DMS 273 treated with DMSO at 0.1 percent for 48 hours (cell line): ENCODE measurements at places on chromosomes 6 and 20.

- DNase-seq: no peak
These were observed 92.9 kb upstream of the MC3R start for GRCh38 chr20:56155625-56156024.

DNA sequence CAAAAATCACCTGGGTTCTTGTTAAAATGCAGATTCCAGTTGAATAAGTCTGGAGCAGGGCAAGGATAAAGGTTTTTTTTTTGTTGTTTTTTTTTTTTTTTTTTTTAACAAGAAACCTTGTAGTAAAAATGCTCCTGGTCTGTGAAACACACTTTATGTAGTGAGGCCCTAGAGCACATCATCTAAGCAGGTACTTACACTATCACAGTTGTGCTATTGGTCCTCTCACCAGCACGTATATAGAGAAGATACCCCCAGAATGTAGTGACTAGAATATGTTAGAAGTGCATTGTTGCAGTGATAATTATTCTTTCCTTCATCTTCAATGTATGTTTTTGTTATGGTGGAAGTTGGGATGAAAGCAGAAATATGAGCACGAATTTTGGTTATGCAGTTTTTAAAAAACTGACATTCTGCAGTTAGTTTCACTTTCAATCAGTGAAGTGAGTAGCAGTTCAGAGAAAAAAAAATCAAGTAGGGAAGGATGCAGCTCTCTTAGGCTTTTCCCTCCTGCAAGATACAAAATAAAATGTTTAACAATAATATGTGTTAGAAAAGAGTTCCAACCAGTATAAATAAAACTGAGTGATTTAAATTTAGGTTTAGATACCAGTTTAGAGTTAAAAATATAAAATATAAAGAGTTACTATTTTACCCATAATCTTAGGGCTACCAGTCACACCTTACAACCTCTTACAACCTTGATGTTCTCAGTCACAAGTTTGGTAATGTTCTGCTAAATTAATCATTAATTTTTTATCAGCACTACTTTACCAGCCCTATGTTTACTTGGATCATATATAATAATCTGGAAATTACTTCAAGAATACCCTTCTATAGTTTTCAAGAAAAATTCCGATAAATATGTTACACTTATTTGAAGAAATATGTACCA lies 9.2 kb upstream of the DEFB113 start:
- DNase-seq: no peak

DNA sequence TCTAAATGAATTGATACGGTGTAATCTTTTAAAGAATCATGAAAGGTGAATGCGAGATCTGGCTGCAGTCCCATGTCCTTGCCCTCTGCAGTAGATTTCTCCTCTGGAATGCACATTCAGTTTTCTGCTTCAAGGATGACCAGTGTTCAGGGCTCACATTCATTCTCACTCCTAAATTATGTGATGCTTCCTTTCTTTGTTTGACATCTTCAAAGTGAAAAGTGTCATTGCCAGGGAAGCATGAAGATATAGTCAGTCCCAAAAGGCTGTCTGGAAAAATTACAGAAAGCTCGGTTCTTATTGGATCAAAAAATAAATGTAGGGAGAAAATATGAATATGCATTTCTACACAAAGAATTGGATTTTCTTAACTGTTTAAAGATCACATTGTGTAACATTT lies 395.6 kb downstream of the NKAIN2 start:
- no peak for DNase-seq

- peak; percentile 50 for DNase-seq
These were observed at the start of gene PLCB4 for GRCh38 chr20:9068841-9069663. PLCB4 (plus strand) TSS chr20:9069087; CDS start chr20:9307815, 238,728 bp downstream.

- no peak for DNase-seq
These were observed 17.3 kb downstream of the PPP1R10 start for GRCh38 chr6:30599625-30600324.

- DNase-seq: no peak
These were observed 213.1 kb downstream of the RNF144B start for GRCh38 chr6:18600255-18600654.

DNA sequence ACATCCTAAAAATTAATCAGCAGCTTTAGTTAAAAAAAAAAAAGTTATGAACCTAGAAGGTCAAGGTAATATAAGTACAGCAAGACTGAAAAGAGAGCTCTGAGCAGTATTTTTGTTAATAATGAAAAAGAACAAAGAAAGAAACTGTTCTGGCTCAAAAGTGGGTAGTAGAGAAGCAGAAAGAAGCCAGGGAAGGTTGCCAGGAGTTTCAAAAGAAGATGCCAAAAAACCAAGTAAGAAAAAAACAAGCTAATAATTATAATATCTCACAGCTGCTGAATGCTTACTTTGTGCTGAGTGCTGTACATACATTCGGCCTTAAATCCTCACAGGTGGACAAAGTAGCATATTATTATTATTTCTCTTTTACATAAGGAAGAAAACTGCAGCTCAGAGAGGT lies 31.9 kb downstream of the NRSN1 start:
- DNase-seq: no peak

GRCh38 chr20:19644085-19644484 lies 114.0 kb upstream of the RIN2 start:
- no peak for DNase-seq

DNA sequence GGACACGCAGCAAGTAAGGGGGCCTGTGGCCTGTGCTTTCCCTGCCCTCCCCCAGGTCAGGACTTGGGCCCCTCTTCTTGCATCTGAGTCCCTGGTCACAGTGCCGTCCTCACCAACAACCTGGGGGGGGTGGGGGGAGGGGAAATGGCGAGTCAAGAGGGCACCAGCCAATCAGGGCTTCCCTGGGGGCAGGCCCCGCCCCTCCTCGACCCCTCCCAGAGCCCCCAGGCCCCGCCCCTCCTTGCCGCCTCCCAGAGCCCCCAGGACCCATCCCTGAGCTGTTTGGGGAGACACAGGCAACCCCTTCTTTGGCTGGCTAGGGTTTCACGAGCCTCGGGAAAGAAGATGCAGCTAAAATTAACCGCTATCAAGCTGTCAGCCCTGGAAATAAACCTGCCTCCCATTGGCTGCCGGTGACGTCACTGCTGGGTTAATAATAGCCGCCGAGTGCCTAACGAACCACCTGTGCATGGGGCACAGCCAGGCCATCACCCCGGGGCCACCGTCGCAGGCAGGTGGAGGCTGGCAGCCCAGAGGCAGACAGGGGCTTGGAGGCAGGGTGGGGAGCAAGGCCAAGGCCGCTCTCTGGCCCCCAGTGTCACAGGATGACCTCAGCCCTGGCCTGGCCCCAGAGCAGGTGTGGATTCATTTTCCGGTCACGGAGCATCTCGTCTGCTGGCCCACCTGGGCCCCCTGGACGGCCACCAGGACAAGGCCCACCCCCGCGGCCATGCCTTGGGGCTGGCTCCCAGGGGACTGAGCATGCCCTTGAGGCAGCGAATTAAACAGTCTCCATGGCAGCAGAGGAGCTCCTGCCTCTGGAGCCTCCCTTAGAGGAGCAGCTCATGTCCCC lies 3.2 kb upstream of the EEF1A2 start:
- peak; percentile 34 for DNase-seq

DNA sequence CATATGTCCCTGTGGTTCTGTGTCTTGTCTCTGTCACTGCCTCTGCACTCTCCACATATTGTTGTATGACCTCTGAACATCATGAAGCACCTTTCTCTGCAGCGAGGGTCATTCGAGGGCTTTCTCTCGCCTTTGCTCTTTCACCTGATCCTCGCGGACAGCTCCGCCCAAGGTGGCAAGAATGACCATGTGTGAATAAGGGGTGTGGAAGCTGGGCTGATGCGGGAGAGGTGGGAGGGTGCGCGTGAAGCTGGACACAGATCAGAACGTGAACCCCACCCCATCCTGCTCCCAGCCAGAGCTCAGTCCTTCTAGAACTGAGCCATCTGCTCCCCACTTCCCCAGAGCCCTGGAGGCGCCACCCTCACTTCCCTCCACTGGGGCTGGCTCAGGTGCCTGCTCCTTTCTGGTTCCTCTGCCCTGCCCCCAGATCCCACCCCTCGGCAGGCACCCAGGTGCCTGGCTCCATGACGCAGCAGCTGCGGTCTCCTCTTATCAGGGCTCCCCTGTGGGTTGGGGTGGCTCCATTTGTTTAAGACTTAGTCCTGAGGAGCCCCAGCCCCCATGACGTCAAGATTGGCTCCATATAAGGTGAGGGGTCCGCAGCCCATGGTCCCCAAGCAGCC lies at the start of gene MUCL3:
Gene MUCL3 (plus strand): TSS at position 613 of the 626 bp plus-strand sequence. CDS start 27 bp downstream, outside the sequence.
- no peak for DNase-seq

DNA sequence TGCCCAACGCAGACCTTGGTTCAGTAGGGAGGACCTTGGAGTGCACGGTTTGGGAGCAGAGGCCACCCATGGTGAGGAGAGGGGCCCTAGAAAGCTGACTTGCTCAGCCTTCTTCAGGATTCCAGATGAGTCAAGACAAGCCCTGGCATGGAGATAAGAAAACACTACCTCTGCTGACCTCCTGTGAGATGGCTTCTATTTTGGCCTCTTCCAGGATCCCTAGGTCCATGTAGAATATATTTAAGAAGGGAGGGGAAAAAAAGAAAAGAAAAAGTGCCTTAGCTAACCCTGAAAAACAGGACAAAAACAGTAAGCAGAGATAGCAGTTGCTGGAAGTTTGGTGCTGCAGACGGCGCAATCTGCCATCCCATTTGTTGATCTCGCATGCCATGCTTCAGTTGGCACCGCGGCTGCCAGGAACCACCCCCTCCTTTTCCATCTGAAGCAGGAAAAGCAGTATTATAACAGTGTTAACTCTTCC lies 100.0 kb downstream of the ARMC2 start:
- peak; percentile 85 for DNase-seq

GRCh38 chr6:6640926-6641325 lies 52.4 kb downstream of the LY86 start:
- no peak for DNase-seq

DNA sequence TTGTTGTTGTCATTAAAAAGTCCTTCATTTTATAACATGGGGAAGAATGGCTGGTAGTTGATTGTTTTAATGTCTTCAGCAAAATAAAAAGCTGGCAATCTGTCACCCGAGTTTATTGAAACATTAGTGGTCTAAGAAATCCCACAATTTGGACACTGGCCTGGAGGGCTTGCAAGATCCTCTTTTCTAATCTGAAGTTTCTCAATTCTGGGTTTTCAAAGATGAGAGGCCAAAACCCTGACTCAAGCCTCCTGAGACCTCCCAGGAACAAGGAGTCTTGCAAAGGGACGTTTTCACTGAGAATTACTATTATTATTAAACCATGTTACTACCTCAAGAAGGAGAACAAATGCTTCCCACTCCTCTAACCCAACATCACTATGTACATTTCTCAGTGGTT lies 19.5 kb downstream of the MAP1LC3A start:
- DNase-seq: no peak

GRCh38 chr6:170145272-170145592 lies 145.6 kb downstream of the DLL1 start:
- no peak for DNase-seq

- DNase-seq: no peak
These were observed 60.3 kb upstream of the PRELID3B start for GRCh38 chr20:59102841-59103299.

DNA sequence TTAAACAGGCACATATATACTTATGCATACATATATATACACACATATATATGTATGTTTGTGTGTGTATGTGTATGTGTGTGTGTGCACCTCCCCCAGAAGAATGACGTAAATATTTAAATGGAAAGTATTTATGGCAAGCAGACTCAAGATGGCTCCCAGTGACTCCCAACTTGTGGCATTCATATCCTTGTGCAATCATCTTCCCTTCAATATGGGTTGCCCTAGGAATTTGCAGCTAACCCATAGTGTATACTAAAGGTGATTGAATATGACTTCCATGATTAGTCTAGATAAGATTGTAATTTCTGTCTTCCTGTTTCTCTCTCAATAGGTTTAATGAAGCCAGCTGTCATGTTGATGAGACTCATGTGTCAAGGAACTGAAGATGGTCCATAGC lies 127.6 kb downstream of the TRDN start:
- no peak for DNase-seq

DNA sequence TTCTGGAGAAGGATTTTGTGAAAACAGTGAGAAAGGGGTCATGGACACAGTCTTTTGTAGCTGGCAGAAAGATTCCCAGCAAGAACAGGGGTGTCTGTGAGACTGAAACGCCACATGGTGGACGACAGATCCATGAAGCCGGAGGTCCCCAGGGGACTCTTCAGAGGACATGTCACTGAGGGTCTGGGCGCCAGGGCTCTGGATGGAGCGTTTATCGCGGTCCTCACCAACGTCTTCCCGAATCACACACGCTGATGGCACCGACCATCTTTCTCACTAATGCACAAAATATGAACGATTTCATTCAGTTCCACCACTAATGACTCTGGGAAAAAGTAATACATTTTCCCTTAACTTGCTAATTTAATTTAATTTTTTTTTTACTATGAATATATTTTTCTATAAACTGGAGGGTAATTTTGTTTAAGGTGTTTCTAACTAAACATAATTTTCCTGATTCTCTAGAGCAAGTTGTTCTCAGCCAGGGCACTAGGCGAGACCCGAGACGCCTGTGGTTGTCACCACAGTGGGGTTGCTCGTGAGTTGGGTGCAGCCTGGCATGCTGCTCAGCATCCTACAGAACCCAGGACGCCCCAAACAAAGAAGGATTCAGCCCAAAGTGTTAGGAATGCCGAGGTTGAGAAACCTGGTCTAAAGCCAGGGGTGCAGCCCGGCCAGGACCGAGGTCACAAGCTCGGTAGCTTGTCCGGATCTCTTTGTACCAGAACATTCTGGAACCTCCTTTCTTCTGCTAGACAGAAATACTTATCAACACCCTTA lies 306.2 kb downstream of the TAF4 start:
- no peak for DNase-seq

DNA sequence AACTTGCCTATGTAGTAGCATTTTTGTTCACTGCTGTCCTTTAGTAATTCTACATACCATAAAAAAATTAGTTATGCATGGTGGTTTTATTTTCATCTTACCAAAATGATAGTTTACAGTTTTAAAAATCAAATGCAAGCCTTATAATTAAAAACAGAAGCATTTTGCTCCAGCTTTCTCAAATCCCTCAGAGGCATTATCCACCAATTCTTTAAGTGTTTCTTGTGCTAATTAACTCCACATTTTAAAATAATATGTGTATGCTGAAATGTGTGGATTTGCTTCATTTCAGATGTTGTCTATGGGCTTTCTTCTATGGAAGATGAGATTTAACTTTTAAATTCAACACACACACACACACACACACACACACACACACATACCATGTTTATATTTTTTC lies 49.3 kb downstream of the PCSK2 start:
- no peak for DNase-seq

DNA sequence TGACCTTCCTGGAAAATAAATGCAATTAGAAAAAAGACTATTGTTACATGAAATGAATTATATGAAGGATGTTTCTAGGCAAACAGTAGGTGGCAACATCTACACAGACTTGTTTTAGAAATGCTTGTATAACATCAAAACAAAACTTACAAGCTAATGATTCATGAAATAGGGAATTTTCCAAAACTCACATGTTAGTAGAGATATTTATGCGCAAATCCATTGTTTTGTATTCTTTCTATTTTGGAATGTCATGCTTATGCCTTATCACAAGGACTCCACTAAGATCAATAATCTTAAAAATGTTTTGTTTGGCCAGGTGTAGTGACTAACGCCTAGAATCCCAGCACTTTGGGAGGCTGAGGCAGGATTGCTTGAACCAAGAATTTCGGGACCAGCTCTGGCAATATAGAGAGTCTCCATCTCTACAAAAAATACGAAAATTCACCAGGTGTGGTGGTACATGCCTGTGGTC lies 32.3 kb upstream of the LGSN start:
- no peak for DNase-seq
